Left renal pelvis (tissue), 4 donors: ENCODE measurements at places on chromosomes 4 and X.

GRCh38 chr4:169362607-169363006 is 91.9 kb upstream of the SH3RF1 start:
- DNase-seq: no peak

DNA sequence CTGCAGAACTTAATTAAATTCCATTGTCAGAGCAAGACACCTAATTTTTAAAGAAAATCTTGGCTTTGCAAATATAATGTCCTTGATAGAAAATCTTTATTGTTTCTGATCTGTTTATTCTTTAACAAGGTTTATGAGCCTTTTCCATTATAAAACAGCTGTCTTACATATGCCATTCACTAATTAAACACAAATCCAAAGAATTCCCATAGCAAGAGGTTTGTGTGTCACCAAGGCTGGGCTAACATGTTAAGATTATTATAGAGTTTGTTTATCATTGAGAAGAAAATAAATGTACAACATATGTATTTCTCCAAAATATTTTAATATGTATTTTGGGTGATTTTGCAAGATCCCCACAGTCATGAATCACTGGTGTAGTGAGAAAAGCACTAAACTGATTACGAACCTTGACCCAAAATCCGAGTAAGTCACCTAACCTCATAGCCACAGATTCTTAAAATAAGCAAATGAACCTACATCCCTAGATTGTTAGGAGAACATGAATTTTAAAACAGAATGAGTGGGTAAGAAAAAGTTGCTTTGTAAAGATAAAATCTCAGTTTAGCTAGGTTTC is 694.8 kb upstream of the INTU start:
- DNase-seq: no peak

GRCh38 chr4:142350871-142351270 is 495.2 kb downstream of the INPP4B start:
- DNase-seq: no peak

GRCh38 chr4:37978248-37978924 is 18.2 kb downstream of the PTTG2 start:
- no peak for DNase-seq

GRCh38 chrX:118990512-118991227 is 16.3 kb downstream of the LONRF3 start:
- DNase-seq: no peak

DNA sequence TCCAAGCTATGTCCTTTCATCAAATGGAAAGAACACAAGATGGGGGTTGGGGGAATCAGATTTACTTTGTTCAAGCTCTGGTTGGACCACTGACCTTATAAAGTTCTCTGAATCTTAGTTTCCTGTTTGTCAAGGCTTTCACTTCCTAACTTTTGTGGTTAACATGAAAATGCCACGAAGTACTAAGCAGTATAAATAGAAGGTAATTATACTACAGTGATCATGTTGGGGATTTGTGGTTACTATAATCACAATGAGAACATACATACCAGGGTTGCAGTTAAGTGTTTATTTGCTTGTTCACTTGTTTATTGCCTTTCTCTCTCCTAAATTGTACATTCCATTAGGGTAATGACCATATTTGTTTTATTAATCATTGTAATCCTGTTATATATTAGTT is 53.2 kb downstream of the SPRY1 start:
- DNase-seq: no peak

GRCh38 chr4:10074767-10075105 is 41.9 kb downstream of the WDR1 start:
- no peak for DNase-seq

DNA sequence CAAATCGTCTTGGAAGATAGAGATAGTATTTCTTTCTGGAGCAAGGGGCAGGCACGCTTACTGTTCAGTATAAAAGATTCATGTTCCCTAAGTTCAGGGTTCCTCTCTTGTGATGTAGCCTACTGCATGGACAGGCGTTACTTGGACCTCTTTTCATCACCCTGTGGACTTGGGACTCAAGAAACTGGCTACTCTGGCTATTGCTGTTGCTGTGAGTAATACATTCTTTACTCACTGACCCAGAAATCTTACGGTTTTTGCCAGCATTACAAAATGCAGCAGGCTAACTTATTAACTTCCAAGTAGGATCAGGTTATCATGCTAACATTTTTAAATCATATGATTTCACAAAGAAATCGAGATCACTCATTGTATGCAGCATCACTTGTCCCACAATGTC is 12.8 kb upstream of the GUCY1B1 start:
- DNase-seq: no peak

DNA sequence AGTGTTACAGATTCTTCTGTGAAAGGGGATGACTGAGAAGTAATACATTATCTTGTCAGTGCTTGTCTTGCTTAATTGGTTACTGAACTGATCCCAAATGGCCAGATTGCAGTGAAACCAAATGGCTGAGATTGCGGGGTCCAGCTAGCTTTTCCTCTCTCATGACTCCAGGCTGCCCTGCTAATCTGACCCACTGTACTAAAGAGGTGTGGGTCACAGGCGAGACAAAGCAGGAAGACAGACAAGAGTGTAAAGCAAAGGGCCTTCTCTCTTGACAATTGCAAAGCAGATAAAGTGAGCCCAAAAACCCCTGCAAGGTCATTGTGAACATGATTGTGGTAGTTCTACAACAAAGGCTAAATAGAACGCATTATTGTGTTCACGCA is 2.1 kb downstream of the TMEM150C start:
- DNase-seq: no peak

GRCh38 chr4:39157520-39157919 is 24.8 kb upstream of the WDR19 start:
- DNase-seq: no peak

DNA sequence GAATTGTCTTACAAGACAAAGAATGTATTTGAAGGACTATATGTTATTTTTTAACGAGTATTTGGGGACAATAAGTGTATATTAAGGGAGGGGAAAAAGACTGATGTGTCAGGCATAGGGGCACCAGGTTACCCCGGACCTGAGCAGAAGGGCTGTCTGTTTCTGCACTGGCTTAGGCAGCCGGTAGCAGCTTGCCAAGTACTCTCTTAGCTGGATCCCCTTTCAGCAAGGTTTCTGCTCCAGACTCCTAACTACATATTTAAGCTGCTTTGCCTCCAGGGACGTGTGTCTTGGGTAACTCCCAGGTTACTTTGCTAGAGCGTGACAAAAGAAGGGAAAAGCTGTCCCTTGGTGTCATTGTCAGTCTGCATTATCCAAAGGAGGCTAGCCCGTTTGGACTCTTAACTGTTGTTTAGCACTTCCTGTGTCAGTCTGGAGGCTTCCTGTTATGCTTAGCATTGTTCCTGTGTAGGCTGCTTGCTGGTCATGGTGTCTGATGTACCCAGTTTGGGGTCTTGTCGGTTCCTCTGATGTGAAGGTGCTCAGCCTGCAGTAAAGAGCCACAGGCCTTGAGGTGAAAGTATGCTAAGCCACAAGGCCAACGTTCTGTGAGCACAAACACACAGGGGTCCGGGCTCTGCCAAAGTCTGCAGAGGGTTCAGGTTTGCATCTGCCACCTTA is 11.6 kb downstream of the CXCR3 start:
- DNase-seq: no peak

DNA sequence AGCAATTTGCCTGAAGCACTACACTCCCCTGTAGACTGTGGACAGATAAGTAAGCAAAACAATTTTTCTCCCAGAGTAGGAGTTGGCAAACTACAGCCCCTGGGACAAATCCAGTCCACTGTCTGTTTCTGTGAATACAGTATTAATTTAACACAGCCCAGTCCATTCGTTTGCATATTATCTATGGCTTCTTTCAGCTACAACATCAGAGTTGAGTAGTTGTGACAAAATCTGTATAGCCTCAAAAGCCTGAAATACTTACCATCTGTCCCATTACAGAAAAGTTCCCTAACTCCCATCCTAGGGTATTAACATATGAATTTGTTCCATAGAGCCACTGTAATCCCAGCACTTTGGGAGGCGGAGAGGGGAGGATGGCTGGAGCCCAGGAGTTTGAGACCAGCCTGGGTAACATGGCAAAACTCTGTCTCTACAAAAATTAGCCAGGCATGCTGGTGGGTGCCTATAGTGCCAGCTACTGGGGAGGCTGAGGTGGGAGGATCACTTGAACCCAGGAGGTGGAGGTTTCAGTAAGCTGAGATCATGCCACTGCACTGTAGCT is 53.0 kb downstream of the AMELX start:
- no peak for DNase-seq

GRCh38 chr4:107252571-107252970 is 216.5 kb upstream of the DKK2 start:
- no peak for DNase-seq

DNA sequence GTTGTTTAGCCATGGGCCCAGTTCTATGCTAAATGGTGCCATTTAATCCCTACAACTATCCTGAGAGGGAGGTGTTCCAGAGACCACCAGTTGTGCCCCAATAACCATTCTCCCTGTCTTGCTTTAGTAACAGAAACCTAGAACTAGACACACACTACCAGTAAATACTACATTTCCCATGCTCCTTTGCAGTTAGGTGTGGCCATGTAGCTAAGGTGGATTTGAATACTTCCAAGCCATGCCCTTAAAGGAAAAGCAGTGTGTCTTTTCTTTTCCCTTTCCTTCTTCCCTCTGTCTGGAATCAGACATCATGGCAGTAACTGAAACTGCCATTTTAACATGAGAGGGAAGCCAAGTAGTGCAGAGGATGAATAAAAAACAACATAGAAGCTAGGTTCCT is 90.9 kb upstream of the TMEM33 start:
- no peak for DNase-seq

DNA sequence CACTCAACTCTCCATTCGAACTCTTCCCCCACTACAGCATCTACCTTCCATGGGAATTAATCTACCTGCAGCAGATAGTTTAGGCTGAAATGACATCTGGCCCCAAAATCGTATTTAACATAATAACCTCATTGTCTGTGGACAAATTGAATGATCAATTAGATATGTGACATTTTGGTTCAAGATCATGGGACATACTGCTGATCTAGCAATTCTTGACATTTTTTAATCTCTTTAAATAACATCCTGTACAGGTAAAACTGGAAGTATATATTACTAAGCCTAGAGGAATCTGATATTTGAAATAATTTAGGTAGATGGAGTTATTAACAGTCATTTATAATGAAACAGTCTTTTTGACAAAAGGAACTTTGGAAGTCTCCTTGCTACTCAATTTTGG is 702.5 kb downstream of the NLGN4X start:
- no peak for DNase-seq

GRCh38 chr4:1206299-1207156 is 34.1 kb upstream of the SPON2 start:
- DNase-seq: no peak

GRCh38 chrX:16785247-16786138 is 773 bp upstream of the TXLNG start:
- DNase-seq: no peak

DNA sequence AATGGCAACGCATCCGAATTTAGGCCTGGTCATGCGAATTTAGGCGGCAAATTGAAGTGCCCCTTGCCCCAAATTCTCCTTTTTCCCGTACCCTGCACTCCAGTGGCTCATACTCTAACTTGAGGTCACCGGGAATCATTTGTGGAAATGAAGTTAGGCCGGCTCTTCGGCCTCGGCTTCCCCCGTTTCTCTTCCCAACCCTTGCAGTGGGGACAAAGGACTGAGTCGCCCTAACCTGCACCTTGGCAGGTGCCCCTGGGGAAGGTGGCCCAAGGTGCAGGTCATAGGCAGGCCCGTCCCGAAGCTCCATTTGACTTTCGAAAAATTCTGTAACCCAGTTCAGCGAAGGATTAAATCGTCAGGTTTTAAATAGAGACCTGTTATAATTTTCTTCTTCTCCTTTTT is 811 bp downstream of the SRD5A3 start:
- DNase-seq: no peak
